A172 (cell line): ENCODE measurements at places on chromosomes 7 and 10.

DNA sequence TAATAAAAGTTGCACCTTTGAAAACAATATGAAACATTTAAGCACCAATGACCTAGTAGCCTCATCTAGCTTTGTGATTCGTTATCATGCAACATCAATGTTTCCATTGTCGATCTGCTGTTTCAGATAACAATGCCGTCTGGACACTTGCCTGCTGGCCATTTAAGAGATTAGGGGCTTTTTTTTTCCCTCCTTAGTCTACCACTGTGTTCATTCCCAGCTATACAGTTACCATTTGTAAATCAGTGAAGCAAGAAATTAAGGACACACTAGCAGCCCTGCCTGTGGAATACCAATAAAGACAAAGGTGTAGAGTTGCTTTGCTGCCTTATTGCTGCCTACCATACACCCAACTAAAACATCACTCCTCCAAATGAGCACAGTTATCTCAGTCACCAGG is 37.6 kb upstream of the MYO3A start:
- no peak for DNase-seq

GRCh38 chr10:1074748-1075308 is 18.6 kb downstream of the WDR37 start:
- peak; percentile 11 for DNase-seq

DNA sequence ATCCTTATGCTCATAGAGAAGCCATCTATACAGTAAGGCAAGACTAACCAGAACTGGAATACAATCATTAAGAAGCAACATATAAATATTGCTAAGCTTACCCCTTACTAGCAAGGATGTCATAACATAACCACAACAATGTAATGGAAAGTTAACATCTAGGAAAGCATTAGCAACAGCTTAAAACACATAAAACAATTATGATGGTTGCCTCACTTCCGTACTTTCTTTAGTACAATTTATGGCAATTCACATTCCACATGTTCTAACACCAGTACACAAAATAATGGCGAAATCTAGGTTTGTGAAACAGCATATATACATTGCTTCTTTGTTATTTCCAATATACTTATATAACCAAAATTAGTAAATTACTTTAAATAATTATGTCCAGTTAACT is 195.0 kb downstream of the AHR start:
- no peak for DNase-seq

DNA sequence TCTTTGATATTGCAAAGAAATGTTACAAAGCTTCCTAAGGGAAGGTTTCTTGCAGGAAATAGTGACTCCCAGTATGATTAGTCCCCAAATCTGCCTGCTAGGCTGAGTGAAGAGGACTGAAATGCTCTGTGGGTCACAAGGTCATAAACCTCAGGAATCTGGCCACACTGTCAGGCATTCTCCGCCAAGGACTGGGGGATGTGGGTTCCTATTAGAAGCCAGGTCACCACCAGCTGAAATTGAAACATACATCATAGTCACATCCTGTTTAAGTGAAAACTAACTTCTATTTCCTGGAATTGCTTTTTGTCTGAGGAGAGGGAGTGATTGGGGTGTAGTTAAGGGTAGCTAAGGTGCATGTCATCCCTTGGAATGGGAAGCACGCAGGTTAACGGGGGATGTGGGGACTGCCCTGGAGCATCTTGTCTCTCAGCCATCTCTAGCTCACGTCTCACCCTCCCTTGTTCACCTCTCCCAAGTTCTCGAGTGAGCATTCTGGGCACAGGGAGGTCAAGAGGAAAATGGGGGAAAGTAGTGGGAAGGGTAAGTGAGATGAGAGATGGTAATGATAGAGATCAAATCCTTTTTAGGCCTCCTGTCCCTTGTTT is 12.0 kb upstream of the GSAP start:
- peak; percentile 95 for DNase-seq

DNA sequence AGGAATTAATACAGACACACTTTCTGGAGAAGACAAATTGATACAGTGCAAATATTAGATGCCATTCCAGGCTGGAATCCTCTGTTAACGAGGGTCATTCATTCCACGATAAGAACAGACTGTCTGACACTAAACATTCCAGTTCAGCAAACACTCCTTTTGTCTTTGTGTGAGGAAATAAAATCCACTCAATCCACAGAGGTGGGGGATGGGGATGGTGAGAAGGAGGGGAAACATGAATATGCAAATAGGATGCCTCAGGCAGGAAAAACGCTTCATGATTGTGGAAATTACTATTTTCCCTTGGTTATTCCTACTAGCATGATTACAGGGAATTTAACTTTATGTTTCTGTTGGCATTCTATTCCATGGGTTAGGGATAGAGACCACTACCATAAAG is 196.9 kb upstream of the CDCA7L start:
- DNase-seq = no peak

DNA sequence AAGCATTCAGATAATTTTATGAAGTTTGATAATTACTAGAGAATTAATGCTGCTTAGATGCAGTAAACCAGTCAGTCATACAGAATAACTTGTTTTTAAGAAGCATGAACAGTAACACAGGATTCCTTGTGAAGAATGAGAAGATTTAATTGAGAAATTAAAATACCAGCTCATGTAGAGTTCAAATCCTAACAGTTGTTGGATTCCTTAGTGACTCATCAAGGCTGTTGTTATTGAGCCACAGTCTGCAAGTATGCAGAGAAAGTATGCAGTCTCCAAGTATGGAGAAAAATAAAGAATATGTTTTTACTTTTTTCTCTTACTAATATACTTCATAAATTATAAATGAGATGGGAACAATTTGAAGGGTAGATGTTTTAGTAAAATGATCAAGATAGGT is 30.2 kb upstream of the CYP26C1 start:
- DNase-seq = peak; percentile 57
